ENCODE measurements at places on chromosomes 2 and 18. TPM values are rescaled to one million over a fixed set of nuclear protein-coding genes. Genes with fewer than 3 reads are reported as not detected.

TMEM247 gene
- total RNA-seq: not detected

FAM168B gene
- total RNA-seq: 52.7 TPM

DYTN gene
- not detected for total RNA-seq

GATA6 gene
- not detected for total RNA-seq

DNA sequence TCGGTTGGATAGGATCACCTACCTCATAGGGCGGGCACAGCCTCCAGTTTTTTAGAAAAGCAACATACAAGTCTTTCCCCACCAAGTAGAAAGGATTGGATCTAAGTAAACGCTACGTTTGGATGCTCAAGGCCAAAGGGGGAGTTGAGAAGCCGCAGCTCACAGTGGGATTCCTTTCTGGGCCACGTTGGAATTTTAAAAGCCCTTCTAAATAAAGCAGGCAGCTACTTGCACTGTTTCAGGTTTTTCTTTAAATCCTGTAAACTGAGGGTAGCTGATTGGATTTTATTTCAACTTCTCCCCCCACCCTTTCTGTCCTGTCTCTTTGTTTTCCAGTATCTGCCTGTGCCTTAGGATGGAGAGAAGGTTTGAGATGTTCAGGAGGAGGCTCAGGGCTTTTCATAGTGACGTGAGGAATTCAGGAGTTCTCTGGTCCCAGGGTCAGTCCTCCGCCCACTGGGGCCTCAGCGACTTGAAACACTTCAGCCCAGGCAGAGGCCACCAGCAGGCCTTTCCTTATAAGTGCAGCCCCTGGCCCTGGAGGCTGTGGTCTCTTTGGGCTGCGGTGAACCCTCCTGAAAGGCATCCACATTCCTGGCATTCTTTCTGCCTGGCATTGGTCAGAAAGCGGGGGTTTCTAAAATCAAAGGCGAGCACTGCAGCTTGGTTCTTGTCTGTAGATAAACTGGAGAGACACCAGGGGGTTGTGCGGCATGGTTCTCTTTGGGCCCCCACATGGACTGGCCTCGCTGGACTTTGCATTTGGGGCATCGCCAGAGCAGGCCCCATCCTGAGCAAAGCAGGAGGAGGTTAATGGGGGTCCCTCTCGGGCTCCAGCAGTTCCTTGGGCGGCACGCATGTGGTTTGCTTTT lies 44.5 kb downstream of the SH3BP4 start:
- H3K36me3 ChIP-seq: no peaks in the 10 kb centered on the region
- no peak overlapping the region for H3K4me3 ChIP-seq
- DNase-seq: no peak
- H3K27ac ChIP-seq: no peak overlapping the region
- peaks cover 14% of the 10 kb centered on the region for H3K27me3 ChIP-seq

GRCh38 chr2:43224571-43225092 lies 1.8 kb downstream of the ZFP36L2 start:
- peaks cover 40% of the 10 kb centered on the region for H3K4me1 ChIP-seq
- H3K27ac ChIP-seq: peak overlapping the region; percentile 95
- DNase-seq: peak; percentile 38
- H3K36me3 ChIP-seq: peaks cover 54% of the 10 kb centered on the region
- peak overlapping the region; percentile 99 for H3K4me3 ChIP-seq

GRCh38 chr18:64097497-64097896 lies 51.4 kb downstream of the LINC00305 start:
- no peak for DNase-seq
- no peaks in the 10 kb centered on the region for H3K27me3 ChIP-seq
- no peak overlapping the region for H3K27ac ChIP-seq
- no peaks in the 10 kb centered on the region for H3K36me3 ChIP-seq

- H3K4me1 ChIP-seq: peaks cover 24% of the 10 kb centered on the region
- H3K27me3 ChIP-seq: no peaks in the 10 kb centered on the region
- no peak for DNase-seq
- H3K27ac ChIP-seq: peak overlapping the region; percentile 83
- peak overlapping the region; percentile 80 for H3K4me3 ChIP-seq
- H3K36me3 ChIP-seq: no peaks in the 10 kb centered on the region
Measured at GRCh38 chr2:64918220-64918886, 70.8 kb upstream of the SLC1A4 start.

DNA sequence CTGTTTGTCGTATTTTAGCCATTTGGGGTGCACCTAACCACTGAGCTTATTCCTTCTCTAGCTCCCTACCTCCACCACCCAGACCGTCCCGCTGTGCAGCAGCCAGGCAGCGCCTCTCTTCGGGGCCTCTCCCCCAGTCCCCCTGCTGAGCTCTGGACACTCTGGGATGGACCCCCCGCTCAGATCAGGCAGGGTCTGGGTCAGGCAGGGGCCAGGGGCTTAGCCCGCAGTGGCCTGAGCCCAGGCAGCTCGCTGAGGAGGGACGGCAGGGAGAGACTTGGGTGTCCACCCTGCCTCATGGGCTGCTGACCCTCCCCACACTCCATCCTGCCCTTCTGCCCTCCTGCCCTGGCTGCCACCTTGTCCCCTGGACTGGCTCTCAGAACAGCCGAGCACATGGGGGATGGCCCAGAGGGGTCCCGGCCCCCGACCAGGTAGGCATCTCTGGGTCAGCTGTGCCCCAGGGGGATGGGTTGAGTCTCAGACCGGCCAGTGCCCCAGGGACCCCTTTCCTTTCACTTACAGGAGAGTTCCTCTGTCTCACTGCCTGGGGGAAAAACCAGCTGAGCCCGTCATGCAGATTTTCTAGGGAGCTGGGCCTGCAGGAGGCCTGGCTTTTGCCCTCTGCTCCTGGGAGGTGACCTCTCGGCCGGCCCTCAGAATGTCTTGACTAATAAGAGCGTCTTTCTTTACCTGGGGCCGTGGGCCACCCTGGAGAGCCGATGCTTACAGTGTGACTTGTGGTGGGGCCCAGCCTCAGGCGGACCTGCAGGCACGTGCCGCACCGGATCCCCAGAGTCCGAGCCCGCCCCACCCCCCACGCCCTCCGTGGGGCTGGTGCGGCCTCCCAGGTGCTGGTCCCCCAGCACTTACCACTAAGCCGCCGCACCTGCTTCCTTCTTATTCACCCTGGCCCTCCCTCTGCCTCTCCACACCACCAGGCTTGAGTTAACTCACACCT lies 22.8 kb upstream of the PXDN start:
- no peak overlapping the region for H3K4me3 ChIP-seq
- H3K36me3 ChIP-seq: no peaks in the 10 kb centered on the region

GRCh38 chr2:127465258-127465657 lies 47.0 kb downstream of the PROC start:
- peaks cover 13% of the 10 kb centered on the region for H3K36me3 ChIP-seq
- no peaks in the 10 kb centered on the region for H3K27me3 ChIP-seq
- no peak overlapping the region for H3K4me3 ChIP-seq
- DNase-seq: no peak
- H3K27ac ChIP-seq: no peak overlapping the region

DNA sequence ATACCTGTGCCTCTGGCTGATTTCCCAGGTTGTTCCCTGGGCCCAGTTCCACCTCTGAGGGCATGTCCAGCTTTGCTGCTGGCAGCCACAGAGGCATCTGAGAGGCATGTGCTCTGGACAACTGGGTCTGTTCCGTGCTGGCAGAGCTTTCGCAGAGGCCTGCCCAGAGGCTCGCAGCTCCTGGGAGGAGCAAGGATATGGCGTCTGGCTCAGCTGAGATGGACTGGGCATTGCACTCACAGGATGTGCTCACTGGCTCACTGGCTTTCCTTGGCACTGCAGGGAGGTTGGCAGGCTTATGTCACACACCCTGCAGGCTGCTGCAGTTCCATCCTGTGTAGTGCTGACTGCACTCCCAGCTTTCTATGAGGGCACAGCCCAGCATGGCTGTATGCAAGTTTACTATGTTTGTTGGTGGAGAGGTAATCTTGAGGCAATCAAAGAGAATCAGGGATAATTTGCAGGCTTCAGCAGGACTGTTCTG lies 172.3 kb downstream of the PRKCE start:
- peaks cover 14% of the 10 kb centered on the region for H3K4me1 ChIP-seq
- no peaks in the 10 kb centered on the region for H3K36me3 ChIP-seq
- H3K27ac ChIP-seq: no peak overlapping the region
- no peak overlapping the region for H3K4me3 ChIP-seq

DNA sequence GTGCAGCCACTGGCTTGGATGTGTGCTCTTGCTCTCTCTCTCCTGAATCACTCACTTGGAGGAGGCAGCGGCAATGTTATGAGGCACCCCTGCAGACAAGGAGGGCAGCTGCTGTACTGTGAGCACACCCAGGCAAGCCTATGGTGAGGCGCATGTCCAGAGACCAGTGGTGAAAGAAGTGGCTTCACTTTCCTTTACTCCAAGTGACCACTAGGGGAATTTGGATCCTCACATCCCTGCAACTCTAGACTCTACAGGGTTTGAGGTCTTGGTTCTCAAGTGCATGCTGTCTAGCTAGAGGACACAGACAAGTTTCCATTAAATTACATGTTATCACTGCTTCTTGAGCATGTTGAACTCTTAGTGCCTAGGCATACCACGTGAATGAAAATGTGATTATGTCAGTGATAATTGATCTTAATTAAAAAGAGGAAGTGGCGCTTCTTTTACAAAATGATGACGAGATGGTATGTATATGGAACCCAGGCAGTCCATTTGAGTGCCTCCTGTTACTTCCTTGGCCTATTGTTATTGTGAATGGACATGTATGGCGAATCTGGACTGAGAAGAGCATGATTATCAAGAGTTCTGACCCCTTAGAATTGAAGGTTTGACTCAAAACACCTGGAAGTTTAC lies 181.0 kb upstream of the CDH2 start:
- DNase-seq: no peak
- H3K27ac ChIP-seq: no peak overlapping the region
- H3K4me1 ChIP-seq: no peaks in the 10 kb centered on the region
- no peak overlapping the region for H3K4me3 ChIP-seq

GRCh38 chr2:121220995-121221394 lies 64.0 kb downstream of the TFCP2L1 start:
- H3K4me1 ChIP-seq: no peaks in the 10 kb centered on the region
- H3K27ac ChIP-seq: no peak overlapping the region
- no peaks in the 10 kb centered on the region for H3K27me3 ChIP-seq
- no peaks in the 10 kb centered on the region for H3K36me3 ChIP-seq

DNA sequence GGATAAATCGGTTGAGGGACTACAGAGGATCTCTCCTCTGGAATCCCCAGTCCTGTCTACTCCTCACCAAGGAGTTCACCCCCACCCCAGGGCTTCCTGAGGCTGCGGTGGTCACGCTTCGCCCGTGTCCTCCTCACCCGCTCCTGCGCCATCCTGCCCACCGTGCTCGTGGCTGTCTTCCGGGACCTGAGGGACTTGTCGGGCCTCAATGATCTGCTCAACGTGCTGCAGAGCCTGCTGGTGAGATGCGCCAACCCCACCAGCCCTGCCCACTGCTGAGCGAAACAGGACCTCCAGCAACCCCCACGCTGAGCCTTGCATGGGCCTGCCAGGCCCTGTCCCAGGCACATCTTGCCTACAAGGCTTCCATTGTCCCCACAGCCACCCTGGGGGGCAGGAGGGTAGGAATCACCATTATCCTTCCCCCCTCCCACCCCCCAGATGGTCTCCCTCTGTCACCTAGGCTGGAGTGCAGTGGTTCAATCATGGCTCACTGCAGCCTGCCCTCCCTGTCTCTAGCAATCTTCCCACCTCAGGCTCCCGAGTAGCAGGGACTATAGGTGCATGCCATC lies 6.7 kb upstream of the CTDSP1 start:
- H3K27ac ChIP-seq: peak overlapping the region; percentile 36
- no peak for DNase-seq
- peaks cover 32% of the 10 kb centered on the region for H3K4me1 ChIP-seq
- H3K4me3 ChIP-seq: no peak overlapping the region

GRCh38 chr2:30239986-30240752 lies 8.8 kb downstream of the LBH start:
- no peak overlapping the region for H3K27ac ChIP-seq
- H3K36me3 ChIP-seq: peaks cover 84% of the 10 kb centered on the region
- no peak for DNase-seq
- H3K4me3 ChIP-seq: no peak overlapping the region

DNA sequence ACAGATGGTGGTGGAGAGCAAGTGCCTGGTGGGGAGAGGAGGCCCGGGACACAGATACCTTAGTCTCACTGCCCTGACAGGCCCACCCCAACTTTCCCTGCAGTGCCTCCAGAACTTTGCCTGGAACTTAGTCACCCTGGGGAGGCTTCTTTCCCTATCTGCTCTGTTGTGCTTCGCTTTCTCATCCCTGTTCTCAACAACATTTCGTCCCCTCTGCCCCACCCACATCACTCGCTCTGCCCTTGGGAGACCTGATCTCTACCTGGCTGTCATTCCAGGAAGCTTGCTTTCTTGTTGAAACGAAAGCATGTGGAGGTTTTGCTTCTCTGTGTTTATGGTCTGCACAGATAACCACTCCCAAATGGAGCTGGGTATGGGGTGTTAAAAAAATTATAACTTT lies 93.8 kb downstream of the PRKCE start:
- peaks cover 4% of the 10 kb centered on the region for H3K36me3 ChIP-seq
- H3K4me1 ChIP-seq: peaks cover 2% of the 10 kb centered on the region
- no peak overlapping the region for H3K27ac ChIP-seq
- no peak overlapping the region for H3K4me3 ChIP-seq

GRCh38 chr18:3184275-3184963 lies 35.3 kb downstream of the MYOM1 start:
- H3K4me1 ChIP-seq: no peaks in the 10 kb centered on the region
- H3K36me3 ChIP-seq: no peaks in the 10 kb centered on the region
- H3K27me3 ChIP-seq: peaks cover 2% of the 10 kb centered on the region
- no peak overlapping the region for H3K4me3 ChIP-seq
- DNase-seq: no peak
